Fibroblast of skin of back (primary cell): ENCODE measurements at places on chromosomes 2 and 18.

DNA sequence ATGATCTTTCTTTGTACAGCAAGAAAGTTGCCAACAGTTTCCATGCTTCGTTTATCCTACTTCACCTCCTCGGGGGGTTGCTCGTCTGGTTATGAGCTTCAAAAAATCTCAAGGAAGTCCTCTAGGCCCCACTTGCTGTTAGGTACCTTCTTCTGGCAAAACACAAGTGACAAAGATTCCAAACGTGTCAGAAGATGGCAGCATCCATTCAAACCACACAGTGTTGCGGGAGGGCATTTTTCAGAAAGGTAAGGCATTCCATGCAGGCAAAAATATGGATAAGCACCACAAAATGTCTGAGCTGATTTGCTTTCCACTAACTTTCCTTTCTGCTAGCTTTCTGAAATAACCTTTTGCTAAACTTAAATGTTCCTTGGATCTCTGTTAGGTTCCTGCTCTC is 13.2 kb upstream of the OR6B3 start:
- no peak for DNase-seq

DNA sequence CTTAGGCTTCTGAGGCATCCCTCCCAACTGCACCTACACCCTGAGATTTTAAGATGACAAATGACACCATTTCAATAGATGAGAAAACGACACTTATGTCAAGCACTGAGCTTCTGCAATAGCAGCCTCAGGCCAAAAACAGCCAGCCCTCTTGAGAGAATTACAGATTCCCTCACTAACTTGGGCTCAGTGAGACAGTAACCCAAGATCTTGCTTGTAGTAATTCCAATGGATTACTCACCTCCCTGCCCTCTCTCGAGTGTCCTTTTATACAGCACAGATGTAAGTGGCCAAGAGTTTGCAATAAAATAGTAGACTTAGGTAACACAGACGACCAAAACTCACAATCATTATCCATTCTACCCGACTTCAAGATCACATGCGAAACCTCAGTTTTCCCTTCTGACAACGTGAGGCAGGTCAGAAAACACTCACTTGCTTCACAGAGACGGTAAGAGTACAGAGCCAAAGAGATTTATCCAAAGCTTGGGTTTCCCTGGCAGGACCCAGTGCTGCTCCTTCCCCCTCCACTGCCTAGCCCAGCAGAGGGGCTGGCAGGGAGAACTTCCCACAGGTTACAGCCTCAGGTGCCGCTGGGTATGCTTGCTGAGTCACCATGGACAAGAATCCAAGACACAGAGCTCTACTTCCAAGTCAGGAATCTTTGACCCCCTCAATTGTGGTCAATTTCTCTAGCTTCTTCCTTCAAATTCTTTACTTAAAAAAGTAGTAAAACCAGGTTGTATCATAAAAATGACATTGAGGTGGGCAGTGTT is 181.4 kb downstream of the MYO5B start:
- DNase-seq, result peak; percentile 39

- no peak for DNase-seq
These were observed 8.6 kb downstream of the FAM171B start for GRCh38 chr2:186702501-186702900.

- DNase-seq, result peak; percentile 70
These were observed 383.9 kb downstream of the ARHGAP15 start for GRCh38 chr2:143513081-143513480.

GRCh38 chr18:13461936-13462335 is 243.4 kb downstream of the LDLRAD4 start:
- no peak for DNase-seq

- DNase-seq, result no peak
These were observed 67.8 kb downstream of the ODC1 start for GRCh38 chr2:10380048-10380926.

DNA sequence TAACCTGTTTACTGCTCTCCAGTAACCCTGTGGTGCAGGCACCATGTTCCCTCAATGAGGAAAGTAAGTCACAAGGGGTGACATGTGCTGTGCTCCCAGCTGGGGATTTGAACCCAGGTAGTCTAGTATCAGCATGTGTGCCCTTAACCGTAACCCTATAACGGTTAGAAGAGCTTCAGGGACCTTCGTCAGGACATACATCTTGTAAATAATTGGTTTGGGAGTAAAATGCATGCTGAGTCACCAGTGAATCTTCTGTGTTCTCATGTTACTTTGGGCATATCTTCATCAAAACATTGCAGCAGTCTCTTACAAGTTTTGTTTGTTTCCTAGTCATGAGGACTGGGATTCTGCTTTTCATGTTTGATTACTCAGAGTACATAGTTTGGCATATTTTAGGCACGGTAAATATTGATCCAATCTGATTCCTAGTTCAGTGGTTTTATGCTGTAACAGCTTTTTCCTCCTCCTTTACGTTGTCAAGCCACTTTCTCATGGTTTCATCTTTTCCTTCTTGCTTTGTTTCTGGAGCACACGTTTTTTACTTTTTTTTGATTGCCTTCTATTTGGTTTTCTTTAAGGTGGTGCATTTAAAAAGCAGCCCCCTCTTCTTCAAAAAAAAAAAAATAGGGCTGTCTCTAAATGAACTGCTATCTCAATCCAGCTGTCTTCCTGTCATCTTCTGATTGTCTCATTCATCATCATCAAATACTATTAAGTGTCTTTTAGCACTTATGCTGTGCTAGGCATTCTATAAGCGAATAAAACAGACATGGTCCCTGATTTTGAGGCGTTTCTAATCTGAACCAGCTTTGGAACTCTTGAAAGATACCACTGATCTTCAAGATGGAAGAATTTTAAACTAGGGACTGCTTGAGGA is 50.4 kb downstream of the CLIP4 start:
- DNase-seq, result peak; percentile 54
